ENCODE measurements at places on chromosomes 2 and 18. TPM values are rescaled to one million over a fixed set of nuclear protein-coding genes. Genes with fewer than 3 reads are reported as not detected.

DNA sequence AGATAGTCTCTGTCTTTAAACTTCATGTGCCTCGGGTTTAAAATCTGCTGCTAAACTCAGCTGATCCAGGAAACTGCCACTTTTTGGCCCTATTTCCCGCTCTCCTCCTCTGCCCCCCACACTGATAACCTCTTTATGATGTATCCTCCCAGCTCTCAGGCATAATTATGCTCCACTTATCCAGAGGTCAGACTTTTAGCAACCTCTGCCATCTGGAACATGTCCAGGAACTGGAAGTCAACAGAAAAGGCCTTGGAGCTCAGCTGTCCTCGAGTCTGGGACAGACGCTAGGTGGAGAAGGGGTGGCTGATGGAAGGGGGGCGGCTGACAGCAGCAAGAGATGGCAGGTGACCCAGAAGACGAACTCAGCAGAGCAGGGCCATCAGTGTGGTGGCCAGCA is 41.2 kb downstream of the ASAP2 start:
- no peak for DNase-seq

DNA sequence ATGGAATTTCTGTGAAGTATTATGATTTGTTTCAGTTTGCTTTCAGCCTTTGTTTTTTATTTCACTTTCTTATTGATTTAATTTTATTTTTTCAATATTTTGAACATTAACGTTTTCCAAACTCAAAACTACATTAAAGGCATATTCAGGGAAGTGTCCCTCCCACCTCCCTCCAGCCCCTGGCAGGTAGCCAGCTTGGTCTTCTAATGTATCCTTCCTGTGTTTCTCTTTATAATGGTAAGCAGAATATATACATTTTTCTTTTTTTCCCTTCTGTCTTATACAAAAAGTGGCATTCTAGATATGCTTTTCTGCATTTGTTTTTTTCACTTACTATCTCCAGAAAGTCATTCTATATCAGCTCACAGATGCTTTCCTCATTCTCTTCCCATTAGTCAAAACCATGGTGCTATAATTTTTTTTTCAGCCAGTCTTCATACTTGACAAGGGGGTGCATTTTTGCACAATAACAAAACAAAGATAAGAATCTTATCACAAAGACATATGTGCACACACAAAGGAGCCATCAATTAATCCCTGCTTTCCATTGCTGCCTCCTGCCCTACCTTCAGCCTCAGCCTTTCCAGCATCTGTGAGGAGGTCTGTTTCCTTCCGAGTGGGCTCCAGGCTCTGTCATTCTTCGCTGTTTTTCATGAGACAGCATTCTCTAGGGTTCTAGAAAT is 33.7 kb upstream of the TMEM177 start:
- DNase-seq = no peak

DNA sequence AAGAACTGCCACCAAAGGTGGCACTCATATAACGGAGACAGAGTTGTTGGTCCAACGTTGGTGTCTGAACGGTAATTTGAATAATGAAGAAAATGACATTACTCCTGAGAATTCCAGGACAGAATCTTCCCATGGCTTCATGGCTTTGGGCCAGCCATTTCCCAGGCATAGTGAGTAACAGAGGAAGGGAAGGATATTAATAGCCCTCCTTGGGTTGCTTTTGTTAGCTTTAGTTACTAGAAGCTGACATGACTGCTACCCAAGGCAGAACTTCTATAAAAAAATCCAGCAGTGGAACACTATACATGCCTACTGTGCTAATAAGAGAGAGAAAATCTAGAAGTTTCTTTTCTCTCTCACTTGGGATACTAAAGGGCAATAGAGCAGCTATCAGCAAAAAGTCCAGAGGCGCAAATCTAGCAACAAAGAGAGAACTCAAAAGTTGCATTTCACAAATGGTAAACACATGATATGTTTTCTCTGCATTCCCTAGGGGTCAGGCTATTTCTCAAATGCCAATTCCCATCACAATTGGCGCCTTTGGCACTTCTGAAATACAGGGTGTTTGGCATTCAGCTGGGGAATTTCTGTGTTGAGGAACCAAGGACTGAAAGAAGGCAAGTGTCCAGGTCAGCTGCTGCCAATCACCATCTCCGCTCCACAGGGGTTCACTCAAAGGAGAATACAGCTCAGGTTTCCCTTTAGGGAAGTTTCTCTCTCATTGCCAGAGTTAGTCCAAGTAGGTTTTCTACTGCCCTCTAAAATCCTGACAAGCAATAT is 160.8 kb upstream of the KYNU start:
- no peak for DNase-seq

DNA sequence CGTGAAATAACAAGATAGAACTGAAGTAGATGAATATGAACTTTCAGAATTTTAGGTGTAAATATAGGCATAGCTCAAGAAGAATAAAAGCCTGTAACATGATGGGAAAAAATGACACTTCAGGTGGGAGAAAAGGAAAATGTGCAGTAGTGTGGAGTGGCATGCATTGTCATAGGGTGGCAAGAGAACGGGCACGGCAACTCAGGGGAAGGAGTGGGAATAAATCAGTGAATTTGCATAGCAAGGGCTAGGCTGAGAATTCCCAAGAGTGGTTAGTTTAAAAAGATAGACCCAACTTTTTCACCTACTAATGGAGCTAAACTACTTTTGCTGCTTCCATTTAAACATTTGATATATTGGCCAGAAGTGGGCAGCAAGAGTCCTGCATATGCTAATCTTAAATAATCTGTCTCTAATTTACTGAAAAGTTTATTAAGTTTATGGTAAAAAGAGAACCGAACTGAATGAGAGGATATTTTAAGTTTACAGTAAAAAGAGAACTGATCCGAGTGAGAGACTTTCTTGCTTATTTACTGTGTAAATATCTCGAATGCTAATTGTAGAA is 228.1 kb downstream of the CTNNA2 start:
- no peak for DNase-seq

GRCh38 chr18:4450065-4450658 is 4.9 kb downstream of the DLGAP1 start:
- no peak for DNase-seq

DNA sequence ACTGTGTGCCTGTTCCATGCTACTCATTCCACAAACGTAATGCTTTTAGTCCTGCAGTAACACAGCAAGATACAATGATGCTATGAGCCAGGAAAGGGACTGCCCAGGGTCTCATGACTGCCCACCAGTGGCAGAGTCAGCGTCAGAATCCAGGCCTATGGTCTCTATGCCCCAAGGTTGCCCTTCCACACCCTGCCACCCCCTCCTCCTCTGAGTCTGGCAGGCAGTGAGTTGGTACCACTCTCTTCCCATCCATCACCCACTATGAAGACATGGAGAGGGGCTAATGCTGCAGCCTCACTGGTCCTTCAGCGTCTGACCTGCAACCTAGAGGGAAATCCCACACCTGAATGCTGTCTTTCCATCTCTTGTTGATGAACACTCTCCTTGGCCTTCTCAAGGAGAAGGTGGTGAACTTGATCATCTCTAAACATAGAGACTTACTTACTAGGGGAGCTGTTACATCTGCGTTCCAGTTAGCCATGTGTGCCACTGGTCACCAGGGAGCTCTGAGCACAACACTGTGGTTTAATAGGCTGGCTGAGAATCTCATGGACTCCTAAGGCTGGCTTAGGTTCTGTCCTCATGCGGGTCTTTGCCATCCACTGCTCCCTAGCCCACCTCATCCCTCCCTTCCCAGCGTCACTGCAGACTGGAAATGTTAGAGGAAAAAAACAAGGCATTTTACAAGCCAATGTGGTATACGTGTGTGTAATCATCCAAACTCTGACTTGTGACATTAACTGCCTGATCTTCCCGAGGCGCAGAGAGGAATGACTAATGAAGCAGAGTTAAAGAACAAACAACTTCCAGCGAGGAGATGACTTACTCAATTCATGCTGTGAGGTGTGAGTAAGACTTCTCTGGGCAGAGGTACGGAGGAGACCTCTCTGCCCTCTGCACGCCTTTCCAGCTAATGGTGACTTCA is 28.8 kb downstream of the STEAP3 start:
- no peak for DNase-seq

- DNase-seq = no peak
Observed at GRCh38 chr18:59068276-59069071, 71.2 kb upstream of the SEC11C start.

DNA sequence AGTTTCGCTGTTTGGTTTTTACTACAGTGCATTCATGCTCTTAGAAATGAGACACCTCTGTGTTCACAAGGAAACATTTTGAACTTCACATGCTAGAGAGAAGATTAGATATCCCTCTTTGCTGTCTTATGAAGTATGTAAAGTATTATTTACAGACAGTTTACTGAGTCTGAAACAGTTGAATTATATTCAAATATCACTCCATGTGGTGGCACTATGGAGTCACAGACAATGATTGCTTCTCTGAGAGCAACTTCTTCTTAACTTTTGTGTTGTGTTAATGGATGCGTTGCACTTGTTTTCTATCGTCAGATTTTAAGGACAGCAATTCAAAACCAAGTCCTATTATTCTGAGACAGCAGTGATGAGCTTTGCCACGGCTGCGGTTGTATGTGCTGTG is 823.6 kb downstream of the GALR1 start:
- DNase-seq = no peak

DNA sequence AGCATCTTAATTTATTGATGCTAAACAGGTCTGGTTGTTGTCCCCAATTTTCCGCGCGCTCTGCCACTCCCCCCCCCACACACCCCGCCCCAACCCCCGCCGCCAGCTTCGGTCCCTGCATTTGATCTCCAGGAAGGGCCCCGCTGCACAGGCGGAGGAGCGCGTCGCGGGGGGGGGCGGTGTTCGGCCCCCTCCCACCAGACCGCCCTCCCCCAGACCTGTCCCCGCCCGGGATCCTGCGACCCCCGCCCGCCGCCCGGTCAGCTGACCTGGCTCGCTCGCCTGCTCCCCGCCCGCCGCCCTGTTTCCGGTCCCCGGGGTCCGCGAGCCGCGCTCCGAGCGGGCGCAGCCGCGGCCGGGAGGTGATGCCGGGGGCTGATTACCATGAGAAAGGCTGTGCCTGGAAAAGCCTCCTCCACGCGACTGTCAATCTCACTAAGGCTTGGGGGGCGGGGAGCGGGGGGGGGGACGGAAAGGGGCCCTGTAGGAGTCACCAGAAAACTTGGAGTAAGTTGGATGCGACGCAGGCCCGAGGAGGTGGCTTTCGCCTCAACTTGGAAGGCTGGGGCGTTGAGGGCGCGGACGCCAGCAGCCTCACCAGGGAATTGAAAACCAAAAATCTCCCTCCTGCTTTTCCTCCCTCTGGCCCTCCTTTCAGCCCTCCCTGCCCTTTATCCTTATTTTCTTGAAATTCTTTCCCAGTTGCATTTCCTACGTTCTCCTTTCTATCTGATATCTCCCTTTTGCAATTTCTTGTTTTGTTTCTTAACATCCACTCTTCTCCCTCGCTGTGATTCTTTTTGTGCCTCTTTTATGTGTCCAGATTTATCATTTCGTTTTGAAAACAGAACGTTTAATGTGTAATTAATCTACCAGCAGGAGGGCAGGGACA is 4.4 kb upstream of the ZEB2 start:
- DNase-seq = peak; percentile 87

DNA sequence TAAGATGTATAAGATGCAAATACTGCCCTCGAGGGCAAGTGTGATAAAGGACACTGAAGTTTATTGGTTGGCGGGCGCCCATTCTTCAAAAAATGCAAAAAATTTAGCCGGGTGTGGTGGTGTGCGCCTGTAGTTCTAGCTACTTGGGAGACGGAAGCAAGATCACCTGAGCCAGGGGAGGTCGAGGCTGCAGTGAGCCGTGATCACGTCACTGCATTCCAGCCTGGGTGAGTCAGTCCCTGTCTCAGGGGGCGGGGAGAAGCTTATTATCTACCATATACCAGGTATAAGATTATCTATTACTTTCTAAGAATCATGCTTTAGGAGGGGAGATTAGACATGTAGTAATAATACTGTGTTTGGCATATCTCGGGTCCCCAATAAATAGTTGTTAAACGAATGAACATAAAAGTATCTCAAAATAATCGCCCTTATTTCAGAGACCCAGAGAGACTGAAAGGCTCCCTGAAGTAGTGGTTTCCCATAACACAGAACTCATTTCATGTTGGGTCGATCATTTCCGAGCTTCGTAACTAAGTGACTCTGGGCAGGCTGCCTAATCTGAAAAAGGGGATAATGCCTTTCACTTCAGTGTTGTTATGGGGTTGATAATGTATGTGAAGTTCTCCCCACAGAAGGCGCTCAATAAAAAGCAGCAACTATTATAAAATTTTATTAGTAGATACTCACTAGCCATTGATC is 1.2 kb upstream of the SELENOI start:
- no peak for DNase-seq

DNA sequence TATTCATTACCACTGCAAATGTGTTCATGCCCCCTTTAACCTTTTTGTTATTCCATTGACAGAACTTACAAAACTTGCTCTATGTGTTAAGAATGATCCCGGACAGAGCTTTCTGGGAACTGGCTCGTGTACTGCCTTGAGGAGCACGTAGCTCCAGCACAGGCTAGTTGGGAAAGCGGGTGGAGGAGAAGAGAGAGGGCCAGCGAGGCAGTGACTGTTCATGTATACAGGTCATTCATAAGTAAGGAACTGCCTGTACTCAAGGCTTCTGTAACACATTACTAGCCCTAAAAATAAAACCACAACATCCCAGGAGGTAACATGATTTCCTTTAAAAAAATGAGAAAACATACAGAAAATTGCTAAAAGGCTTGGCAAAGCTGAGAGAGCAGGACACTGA is 109.0 kb downstream of the STK39 start:
- DNase-seq = no peak

- no peak for DNase-seq
Observed at GRCh38 chr2:148721991-148722777, 77.6 kb downstream of the EPC2 start.

- no peak for DNase-seq
Observed at GRCh38 chr18:48866856-48867255, 83.9 kb downstream of the SMAD7 start.

GRCh38 chr2:215900843-215901242 is 112.5 kb downstream of the MREG start:
- no peak for DNase-seq

DNA sequence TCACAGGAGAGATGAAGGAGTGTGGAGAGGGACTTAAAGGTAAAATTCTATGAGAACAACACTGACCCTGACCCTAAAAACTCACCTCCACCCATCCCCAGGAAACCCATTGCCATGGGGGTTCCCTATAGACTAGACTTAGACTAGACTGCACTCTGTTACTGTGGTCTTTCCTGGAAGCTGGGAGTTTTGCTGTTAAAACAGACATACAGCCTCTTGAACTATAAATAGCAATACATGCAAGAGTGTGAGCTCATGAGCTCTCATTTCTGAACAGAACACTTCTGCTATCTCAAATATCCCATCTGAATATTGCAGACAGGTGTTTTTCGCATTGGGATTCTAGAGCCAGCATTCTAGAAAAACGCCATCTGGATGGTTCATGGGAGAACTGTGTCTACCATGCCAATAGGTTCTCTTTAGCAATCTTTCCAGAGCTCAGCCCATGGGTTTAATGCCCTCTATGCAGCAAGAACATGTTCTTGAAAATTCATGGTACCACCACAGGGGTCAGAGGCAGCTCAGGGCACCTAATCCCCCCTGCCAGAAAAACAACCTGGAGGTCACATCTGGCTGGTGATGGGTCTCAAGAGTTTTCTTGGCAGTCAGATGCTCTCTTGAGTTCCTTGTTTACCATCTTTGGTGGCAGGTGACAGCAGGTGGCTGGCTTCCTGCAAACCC is 51.9 kb downstream of the SLC14A2 start:
- DNase-seq = no peak

GRCh38 chr2:192888109-192888508 is 693.4 kb upstream of the TMEFF2 start:
- DNase-seq = no peak

Gene EGR4
- not detected for total RNA-seq

Gene SCN1A
- not detected for total RNA-seq

Gene SCN2A
- total RNA-seq = 0.73 TPM

Gene GAREM2
- total RNA-seq = 20.8 TPM

Gene CHPF
- total RNA-seq = 144 TPM

Data from osteocyte (in vitro differentiated cells).